ENCODE measurements at places on chromosomes 3 and 15.

GRCh38 chr3:30750967-30751366 is 143.5 kb downstream of the GADL1 start:
- DNase-seq = no peak

DNA sequence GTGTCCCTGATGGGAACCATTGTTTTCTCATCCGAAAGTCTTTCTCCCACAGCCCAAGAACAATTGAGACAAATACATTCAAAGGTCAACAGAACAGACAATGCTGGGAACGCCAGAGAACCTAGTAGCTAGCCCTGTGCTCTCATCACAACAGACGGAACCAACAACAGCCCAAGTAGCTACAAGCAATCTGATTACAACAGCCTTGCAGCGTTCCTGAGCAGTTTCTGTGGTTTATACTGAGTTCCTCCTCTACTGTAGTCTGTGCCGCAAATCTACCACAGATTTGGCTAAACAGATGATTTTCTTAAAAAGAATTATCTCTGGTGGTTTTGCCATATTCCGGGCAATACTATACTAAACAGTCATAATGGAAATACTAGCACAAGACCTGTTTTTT is 435.6 kb downstream of the MECOM start:
- peak; percentile 23 for DNase-seq

- DNase-seq = no peak
These were observed 463.4 kb downstream of the ZIC1 start for GRCh38 chr3:147872568-147872967.

DNA sequence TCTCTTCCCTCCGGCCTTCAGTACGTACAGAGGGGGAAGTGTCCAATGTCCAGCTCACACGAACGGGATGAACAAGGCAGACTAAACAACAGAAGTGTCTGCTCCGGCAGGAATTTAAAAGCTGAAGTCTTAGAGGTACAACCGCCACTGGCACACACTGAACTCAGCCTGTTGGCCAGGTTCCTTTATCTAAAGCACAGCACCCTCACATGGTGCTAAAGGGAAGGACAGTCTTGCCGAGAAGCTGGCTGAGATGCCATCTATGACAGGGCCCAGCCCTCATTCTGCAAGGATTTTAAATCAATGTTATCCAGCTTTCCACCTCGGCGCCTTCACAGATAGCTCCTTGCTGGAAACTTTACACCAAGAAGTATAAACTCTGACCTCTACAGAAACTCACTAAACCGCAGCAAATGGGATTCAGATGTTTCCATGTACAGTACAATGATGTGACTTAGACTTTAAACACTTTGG is 2.8 kb downstream of the ADAMTS17 start:
- peak; percentile 80 for DNase-seq

GRCh38 chr3:38112378-38112761 is 24.6 kb downstream of the ACAA1 start:
- no peak for DNase-seq

GRCh38 chr3:56929809-56930615 is 128.3 kb upstream of the ARHGEF3 start:
- DNase-seq = no peak

- no peak for DNase-seq
These were observed 82.8 kb downstream of the FAIM start for GRCh38 chr3:138691351-138691750.

GRCh38 chr15:57251308-57251707 is 125.0 kb upstream of the CGNL1 start:
- no peak for DNase-seq

DNA sequence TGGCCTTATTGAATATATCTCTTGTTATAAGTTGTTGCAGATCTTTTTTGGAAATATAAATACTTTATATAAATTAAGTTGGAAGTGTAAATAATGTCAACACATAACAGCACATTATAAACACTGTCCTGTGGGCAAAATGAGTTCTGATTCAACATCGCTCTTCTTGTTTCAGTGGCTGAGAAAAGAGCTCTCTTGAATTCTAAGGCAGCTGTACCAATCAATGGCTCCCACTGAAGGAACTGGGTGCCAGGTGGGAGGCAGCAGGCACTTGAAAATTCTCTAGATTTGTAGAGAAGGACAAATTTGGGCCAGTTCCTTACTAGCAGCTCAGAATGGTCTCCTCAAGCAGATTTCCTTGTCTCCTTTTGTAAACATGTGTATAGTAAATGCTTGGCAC is 45.6 kb downstream of the CHST2 start:
- no peak for DNase-seq

- DNase-seq = no peak
These were observed 117.8 kb downstream of the NR1D2 start for GRCh38 chr3:24062916-24063315.

DNA sequence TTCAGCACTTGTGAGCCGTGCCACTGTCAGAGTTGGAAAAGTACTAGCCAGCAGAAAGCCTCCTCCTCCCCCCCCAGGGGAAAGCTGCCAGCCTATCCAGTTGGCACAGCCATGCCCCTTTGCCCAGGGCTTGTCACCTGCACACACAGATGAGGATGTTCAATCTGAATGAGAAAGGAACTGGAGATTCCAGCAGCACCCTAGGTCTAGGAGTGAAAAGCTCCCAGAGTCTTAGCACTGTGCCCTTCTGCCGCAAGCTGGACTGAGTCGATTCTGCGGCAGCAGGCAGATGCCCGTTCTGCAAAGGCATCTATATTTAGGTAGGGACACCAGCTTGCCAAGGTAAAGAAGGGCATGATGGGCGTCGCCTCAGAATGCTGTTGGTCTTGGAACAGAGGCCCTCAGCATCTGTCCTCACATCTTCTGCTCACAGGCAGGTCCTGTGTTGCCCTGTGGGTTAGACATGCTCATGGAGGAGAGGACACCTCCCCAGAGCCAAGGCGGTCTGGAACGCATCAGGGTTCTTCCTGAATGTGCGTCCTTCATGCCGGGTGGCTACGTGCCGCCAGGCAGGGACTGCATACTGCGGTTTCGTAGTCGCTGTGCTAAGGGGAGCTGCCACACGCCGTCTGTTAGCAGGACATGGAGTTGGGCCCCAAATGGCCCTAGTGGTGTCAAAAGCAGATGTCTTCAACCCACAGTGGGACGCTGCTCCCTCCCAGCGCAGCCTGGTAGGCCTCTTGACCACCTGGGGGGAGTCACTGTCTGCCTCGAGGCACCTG is 109.5 kb downstream of the VGLL4 start:
- DNase-seq = no peak

- no peak for DNase-seq
These were observed 230.0 kb upstream of the LYSMD4 start for GRCh38 chr15:99963096-99963825.

DNA sequence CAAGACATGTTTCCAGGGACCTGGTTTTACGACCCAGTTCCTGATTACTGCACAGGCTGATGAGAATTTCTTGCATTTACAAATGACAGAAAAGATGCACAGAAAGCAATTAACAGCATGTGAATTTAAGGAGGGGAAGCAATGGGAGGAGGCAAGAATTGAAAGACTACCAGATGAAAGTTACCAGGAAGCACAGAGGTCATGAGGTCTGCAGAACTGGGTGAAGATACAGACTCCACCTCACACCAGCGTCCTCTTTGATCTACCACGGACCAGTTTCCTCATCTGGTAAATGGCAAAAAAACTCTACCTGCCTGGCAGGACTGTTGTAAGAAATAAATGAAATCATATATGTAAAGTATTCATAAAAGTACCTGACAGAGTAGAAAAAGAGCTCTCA is 266.0 kb downstream of the MAGI1 start:
- no peak for DNase-seq

DNA sequence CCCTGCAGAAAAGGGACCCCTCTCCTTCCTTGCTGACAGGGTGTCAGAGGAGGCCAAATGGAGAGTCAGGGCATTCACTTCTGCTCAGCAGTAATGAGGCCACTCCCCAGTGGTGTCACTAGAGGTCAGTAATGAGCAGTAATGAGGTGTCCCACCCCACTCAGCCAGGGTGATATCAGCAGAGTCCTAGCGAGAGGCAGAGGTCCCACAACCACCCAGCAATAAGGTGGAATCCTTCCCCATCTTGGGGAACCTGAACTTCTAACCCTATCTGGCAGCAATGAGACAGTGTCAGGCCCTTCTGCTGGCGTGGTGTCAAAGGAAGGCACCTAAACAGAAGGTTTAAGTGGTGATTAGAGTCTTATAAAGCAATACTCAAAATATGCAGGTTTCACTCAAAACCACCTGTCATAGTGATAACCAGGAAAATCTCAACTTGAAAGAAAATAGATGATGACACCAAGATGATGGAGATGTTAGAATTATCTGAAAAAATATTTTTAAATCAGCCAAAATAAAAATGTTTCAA is 12.9 kb downstream of the OCA2 start:
- peak; percentile 66 for DNase-seq

DNA sequence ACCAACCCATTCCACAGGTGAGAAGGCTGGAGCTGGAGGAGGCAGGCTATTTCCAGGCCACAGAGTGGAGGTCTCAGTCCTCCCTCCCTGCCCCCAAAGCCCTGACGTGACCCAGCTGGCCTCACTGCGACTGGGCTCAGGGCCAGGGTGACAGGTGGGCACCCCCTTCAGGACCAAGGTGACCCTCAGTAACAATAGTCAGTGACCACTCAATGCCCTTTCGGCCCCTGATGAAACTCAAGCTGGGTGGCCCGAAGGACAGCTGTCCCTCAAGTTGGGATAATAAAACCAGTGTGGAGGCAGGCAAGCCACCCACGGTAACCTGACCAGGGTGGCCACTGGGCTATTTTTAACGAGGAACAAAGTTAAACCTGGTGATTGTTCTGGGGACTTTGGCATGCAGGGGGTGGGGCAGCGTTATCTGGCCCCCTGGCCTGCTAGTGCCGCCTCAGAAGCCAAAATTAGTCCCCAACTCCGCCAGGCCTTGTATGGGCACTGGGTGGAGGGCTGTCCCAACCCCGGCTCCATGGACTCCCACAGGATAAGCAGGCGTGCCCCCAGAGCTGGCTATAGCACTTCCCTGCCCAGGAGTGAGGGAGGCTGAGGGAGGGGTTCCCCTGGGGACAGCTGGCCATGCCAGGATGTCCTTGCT is 1.1 kb downstream of the TNNC1 start:
- no peak for DNase-seq

DNA sequence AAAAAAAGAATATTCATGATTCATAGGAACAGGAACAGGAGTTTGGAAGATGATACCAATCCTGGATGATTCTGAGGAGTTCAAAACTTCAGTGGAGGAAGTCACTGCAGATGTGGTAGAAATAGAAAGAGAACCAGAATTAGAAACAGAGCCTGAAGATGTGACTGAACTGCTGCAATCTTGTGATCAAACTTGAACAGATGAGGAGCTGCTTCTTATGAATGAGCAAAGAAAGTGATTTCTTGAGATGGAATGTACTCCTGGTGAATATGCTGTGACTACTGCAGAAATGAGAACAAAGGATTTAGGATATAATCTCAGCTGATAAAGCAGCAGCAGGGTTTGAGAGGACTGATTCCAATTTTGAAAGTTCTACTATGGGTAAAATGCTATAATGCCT is 72.7 kb downstream of the GSK3B start:
- no peak for DNase-seq

GRCh38 chr15:51550841-51551240 is 71.7 kb downstream of the DMXL2 start:
- no peak for DNase-seq

DNA sequence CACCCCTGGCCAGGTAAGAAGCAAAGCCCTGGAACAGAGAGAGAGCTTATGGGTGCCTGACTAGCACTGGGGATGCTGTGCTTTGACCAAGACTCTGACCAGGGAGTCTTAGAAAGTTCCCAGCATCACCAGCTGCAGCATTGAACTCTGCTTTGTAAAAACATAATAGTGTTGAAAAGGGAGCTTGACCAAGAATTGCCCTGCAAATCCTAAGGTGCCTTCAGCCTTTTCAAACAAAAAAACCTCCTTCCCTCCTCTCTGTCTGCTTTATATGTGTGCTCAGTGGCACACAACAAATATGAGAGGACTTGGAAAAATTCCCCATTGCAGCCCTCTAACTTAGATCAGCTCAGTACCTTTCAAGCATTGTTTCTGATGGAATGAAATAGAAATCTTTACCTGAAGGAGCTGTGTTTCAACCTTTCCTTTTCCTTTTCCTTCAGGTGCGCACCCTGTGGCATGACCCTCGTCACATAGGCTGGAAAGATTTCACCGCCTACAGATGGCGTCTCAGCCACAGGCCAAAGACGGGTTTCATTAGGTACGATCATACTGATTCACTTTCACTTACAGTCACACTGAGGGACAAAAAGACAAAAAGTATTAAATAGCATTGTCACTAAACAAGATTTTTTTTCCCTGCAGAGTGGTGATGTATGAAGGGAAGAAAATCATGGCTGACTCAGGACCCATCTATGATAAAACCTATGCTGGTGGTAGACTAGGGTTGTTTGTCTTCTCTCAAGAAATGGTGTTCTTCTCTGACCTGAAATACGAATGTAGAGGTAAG is 13.0 kb downstream of the THBS1 start:
- no peak for DNase-seq

GRCh38 chr3:31610700-31611275 is 78.1 kb downstream of the STT3B start:
- no peak for DNase-seq

DNA sequence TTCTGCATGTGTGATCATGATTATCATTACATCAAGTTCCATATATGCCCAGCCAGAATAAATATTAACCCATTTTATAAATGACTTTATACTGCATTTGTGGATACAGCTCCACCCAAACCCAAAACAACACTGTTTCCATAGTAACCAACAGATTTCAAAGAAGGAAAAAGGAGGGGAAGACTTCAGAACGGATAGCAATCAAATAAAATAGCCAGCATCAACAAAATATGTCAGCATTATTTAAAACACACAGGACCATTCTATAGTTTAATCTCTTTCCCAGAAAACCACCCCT is 114.4 kb downstream of the FOXP1 start:
- DNase-seq = no peak

GRCh38 chr3:58432905-58433304 is 727 bp downstream of the PDHB start:
- DNase-seq = no peak

DNA sequence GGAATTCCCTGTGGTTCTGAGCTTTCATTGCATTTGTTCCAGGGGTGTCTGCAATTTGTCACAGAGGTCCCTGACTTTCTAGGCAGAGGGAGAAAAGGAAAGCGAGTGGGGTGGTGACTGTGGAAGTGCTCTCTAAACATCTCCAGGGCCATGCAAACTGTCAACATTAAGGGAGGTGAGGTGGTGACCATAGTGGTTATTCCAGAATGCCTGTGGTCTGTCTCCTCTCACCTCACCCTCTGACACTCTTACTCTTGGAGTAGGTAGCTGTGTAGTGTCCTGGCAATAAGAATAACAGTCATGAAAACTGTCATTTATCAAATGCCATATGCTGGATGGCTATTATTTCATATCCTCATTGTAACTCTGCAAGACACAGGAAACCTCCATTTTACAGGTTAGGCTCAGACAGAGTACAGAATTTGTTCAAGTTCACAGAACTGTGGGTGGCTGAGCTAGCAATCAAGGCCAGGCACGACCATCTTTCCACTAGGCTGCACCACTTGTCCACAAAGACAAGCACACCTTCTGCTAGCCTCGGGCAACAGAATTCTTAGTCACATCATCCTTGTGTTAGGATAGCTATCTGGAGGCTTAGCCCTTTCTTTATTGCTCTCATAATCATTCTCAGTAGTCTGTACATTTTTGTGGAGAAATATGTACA is 179.4 kb downstream of the CD47 start:
- DNase-seq = no peak
